ENCODE measurements at places on chromosomes 11 and 22. TPM values are rescaled to one million over a fixed set of nuclear protein-coding genes. Genes with fewer than 3 reads are reported as not detected.

DNA sequence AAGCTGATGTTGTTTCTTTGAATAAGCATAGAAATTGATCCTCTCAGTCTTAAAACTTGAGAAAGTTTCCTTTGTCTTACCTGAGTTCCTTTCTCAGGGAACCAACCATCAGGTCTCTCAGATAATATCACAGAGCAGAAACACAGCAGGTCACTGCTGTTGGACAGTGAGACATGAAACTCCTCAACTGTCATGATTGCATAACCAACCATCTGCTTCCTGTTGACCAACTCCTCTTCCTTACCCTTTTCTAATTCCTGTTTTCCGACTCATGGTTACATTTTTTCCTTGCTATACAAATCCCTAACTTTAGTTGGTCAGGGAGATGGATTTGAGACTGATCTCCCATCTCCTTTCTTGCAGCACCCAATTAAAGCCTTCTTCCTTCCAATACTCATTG is 845.3 kb downstream of the FAM181B start:
- DNase-seq, result no peak

GRCh38 chr11:34254011-34254410 is 103.8 kb downstream of the ABTB2 start:
- no peak for DNase-seq

DNA sequence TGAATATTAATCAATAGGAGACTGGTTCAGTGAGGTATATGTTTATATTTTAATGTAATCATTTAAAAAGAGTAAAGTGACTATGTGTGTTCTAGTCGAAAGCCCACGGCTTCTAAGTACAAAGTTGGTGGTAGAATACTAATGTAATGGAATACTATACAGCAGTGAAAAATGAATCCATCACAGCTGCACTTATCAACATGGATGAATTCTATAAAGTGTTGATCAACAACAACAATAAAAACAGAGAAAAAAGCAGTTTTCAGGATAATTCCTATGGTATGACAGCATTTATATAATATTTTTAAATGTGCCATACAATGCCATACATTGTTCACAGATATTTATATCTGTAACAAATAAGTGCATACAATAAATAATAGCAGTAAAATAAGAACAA is 114.1 kb downstream of the SEZ6L start:
- no peak for DNase-seq

DNA sequence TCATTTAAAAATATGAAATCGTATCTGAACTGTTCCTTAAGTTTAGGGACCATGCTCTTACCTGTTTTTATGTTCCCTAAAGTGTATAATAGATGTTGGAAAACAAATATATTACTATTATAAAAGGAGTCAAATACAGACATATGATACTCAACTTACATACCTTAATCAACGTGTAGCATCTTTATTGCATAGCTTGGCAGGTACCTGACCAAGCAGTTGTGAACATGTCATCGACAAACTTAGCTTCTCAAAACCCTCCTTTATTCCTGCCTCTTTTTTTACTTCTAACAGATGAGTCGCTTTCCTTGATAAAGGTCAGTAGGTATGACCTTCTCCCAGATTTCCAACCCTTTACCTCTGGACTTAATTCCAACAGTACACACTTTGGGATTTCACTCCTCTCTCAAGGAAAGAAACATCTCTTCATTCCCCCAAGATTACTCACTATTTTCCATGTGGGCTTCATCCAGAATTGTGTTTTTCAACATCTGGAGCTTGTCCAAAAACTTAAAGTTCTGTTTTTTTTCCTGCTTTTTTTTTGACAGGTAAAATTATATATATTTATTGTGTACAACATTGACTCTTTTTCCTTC is 11.9 kb downstream of the HIPK3 start:
- DNase-seq, result no peak

- no peak for DNase-seq
These were observed 30.5 kb downstream of the KIAA0930 start for GRCh38 chr22:45210174-45210573.

DNA sequence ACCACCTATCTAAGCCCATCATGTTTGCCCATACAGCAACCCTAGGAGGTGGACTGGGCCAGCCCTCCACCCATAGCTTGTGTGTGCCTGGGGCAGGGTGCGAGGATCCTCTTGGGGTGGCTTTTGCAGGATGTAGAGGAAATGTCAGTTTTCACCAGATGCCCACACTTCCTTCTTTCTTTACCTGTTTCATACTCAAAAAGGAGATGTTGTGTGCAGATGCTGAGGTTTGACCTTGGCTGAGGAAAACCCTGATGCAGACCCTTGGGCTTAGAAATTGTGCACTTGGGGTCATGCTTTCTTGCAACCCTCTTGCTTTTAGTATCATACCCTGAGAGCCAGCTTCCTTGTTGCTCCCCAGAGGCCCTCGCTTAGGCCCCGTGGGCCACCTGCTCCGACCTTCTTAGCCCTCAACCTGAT is 2.2 kb downstream of the HTR3A start:
- no peak for DNase-seq

GRCh38 chr11:112498701-112499100 is 238.0 kb upstream of the PLET1 start:
- DNase-seq, result no peak

DNA sequence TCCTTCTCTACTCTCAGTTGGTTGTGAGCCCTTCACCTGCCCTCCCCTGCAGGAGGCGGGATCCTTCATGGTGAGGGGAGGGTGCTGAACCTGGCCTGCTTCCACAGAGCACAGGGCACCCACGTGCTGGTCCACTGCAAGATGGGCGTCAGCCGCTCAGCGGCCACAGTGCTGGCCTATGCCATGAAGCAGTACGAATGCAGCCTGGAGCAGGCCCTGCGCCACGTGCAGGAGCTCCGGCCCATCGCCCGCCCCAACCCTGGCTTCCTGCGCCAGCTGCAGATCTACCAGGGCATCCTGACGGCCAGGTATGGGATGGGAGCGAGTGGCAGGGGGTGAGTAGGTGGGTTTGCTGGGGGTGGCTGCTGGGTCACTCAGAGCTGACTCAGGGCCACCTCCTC is 6.3 kb downstream of the SSH3 start:
- DNase-seq, result no peak

- no peak for DNase-seq
These were observed 69.5 kb downstream of the JAM3 start for GRCh38 chr11:134138376-134138775.

DNA sequence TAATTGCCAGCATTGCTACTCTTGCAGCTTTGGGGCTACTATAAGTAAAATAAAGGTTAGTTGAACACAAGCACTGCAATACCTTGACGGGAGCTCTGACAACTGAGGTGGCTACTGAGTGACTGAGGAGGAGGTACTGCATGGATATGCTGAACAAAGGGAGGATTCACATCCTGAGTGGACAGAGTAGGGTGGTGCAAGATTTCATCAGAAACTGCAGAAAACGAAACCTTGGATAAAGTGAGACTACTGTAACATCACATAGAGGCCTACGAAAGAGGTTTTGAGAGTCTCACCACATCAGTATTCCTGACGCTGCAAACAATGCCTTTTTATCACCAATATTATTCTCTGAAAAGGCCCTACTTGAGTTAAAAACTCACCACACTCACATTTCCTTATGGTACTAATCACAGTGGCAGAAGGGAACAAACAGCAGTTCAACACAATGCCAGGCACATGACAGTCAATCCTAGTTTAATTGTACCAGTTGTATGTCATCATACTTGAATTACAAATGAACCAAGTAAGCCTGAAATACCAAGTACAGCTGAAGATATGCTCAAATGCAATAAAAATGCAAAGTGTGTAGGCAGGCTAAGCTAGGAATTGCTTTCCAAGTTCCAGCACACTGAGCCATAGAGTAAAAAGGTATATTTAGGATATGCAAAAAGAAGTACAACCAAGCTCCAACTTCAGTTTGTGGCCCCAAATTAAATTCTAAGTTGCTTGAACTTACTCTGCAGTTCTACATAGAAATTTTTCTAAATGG is 4.0 kb upstream of the GPR83 start:
- DNase-seq, result no peak

DNA sequence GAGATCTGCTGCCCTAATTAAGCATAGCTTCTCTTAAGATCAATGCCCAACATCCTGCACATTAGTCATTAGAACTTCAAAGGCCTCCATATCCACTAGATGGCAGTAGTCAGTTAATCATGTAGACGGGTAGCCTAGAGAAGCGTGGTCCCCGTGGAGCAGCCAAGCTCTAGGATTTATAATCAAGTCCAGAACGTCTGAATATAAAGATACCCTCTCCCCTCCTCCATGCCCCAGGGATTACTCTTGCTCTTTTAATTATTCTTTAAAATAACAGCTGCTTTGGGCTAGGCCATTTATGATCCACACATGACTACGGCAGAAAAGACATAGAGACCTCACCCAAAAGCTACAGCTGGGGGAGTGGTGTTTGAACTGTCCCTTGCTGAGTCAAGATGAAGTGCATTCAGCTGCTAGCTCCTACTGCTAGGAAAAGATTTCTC is 327.6 kb upstream of the PLET1 start:
- peak; percentile 81 for DNase-seq

GRCh38 chr11:57979532-57980079 is 44.1 kb upstream of the OR9Q1 start:
- DNase-seq, result no peak

- no peak for DNase-seq
These were observed 101.9 kb downstream of the IGLL1 start for GRCh38 chr22:23478175-23478574.

GRCh38 chr11:60834742-60835533 is 7.0 kb upstream of the CCDC86 start:
- DNase-seq, result no peak

The KCNA4 gene
- polyA plus RNA-seq, result 0.26 TPM

The VSIG2 gene
- polyA plus RNA-seq, result 7.1 TPM

The MMP8 gene
- not detected for polyA plus RNA-seq

The SCGB1C1 gene
- polyA plus RNA-seq, result 0.48 TPM

The IL18 gene
- 5.3 TPM for polyA plus RNA-seq

The ST14 gene
- polyA plus RNA-seq, result 43.1 TPM

The C22orf15 gene
- polyA plus RNA-seq, result 3.2 TPM

The TMPRSS5 gene
- 0.92 TPM for polyA plus RNA-seq

The OR52I1 gene
- polyA plus RNA-seq, result not detected

The CCDC73 gene
- polyA plus RNA-seq, result 0.26 TPM

The LMF2 gene
- polyA plus RNA-seq, result 30.3 TPM

The RASL10A gene
- polyA plus RNA-seq, result 0.12 TPM

The HEPHL1 gene
- polyA plus RNA-seq, result not detected

Data from renal cortex interstitium (tissue), 15 donors.